HS-27A (cell line): ENCODE measurements at places on chromosomes 6 and 20.

- DNase-seq = no peak
Observed at GRCh38 chr6:1838604-1839213, 229.0 kb downstream of the FOXC1 start.

- no peak for DNase-seq
Observed at GRCh38 chr6:154157082-154157481, 118.0 kb downstream of the OPRM1 start.

DNA sequence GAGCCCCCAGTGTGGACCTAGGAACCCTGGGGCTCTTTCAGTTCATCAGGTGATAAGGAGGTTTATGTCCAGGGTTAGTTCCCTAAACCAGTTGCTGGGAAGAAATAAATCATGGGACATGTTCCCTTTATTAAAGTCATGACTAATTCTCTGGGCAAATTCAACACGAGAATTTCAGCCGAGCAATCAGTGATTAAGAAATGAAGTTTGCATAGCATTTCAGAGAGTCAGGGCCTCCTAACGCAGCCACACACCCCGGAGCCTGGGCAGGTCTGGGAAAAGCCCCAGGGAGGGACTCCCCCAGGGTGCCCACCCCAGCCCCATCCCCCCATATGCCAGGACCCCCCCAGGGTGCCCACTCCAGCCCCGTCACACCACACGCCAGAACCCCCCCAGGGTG lies 20.1 kb downstream of the SLCO4A1 start:
- no peak for DNase-seq

- no peak for DNase-seq
Observed at GRCh38 chr6:20109526-20109925, 102.7 kb downstream of the MBOAT1 start.

DNA sequence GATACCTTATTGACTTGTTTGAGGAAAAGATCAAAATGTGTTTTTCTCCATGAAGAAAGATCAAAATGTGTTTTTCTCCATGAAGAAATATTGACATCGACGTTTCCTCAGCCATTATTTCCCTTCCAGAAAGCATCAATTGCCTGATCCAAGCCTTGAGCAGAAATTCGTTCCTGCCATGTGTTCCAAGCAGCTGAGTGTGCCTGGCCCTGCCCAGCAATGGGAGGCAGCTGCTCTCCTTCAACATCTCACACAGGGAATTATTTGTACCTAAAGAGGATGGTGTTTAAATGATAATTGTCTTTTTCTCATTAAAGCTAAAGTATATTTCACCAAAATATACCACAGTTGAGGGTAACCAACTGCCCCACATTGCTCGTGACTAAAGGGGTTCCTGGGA lies 7.8 kb upstream of the DUSP22 start:
- DNase-seq = no peak

DNA sequence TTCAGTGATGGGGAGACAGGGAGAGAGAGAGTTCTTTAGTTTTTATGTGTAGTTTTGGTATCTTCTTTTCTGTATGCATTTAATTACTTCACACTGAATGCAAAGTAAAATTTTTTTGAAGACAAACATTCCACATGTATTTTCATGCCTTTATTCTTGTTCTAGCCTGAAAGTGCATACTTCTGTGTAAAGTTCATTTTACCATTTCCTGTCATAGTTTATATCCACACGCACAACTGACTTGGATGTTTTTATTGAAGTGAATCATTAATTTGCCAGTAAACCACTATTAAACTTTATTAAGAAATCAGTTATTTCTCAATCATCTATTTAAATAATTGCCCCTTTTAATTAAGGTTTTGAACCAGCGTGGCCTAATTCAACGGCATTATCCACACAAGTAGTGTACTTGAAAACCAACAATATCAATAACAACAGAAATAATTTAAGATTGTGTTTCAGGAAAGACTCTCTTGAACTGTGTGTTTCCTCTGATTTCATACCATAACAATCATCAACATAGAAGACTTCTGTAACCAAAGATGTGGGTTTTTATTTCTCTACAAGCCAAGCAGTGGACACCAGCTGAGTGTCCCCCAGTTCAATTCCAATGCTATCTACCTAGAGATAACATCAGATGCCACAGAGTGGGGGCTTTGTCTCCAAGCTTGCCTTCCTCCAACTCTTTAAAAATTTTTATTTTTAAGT lies 512.7 kb upstream of the JAG1 start:
- DNase-seq = no peak
